Thoracic aorta (tissue), 2 donors: ENCODE measurements at places on chromosomes 4 and X.

GRCh38 chrX:37075892-37076595 is 67.9 kb downstream of the FAM47C start:
- no peak overlapping the region for H3K27ac ChIP-seq
- DNase-seq, result no peak
- H3K4me3 ChIP-seq, result no peak overlapping the region
- no peaks in the 10 kb centered on the region for H3K4me1 ChIP-seq
- no peaks in the 10 kb centered on the region for H3K36me3 ChIP-seq

DNA sequence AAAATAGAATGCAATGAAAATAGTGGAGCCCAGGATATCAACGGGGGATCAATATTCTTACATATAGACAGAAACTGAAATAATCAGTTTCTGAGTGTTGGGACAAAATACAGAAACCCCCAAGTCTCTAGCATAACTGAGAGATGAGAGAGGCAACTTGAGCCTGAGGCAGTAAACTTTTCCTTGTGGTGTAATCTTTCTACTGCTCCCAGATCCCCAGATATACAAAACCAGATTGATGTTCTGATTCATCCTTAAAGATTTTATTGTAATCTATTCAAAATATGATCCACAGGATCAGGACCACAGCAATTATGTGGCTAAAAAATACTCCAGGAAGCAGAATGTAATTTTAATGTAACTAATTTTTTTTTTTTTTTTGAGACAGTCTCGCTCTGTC is 2282.6 kb downstream of the ARAP2 start:
- no peak overlapping the region for H3K27ac ChIP-seq
- no peak overlapping the region for H3K4me3 ChIP-seq
- DNase-seq, result no peak
- no peaks in the 10 kb centered on the region for H3K4me1 ChIP-seq
- H3K36me3 ChIP-seq, result no peaks in the 10 kb centered on the region

GRCh38 chrX:153765138-153766079 is 1.4 kb downstream of the PLXNB3 start:
- H3K36me3 ChIP-seq, result no peaks in the 10 kb centered on the region
- peak overlapping the region; percentile 38 for H3K27ac ChIP-seq
- peaks cover 8% of the 10 kb centered on the region for H3K4me1 ChIP-seq
- H3K27me3 ChIP-seq, result no peaks in the 10 kb centered on the region

GRCh38 chrX:21374163-21374993 is at the start of gene CNKSR2:
Gene CNKSR2 (plus strand): TSS chrX:21374418. CDS start chrX:21374898, 480 bp downstream.
- no peaks in the 10 kb centered on the region for H3K4me1 ChIP-seq
- no peaks in the 10 kb centered on the region for H3K27me3 ChIP-seq
- no peaks in the 10 kb centered on the region for H3K36me3 ChIP-seq
- no peak for DNase-seq
- H3K4me3 ChIP-seq, result peak within 1 kb of the TSS; percentile 74

DNA sequence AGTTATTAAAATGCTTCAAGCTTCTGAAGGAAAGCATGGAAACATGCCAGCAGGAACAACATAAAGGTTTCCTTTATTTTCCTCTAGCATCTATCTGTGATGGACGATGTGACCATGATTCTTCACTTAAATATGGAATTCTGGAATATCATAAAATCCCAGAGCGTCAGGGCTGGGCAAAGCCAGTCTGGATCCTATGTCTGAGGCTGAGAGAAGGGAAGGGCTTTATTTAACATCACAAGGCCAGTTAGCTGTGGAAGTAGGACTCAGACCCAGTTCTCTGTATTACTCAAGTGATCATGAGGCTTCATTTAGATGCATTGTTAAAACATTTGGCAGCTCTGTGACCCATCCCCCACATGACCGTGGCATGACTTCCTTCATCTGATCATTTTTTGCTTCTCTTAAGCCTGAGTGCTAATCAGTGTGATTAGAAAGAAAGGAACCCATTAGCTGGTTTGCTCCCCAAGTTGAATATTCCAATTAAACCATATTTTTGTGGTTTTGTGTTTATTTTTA is 40.9 kb upstream of the EOLA2 start:
- no peaks in the 10 kb centered on the region for H3K27me3 ChIP-seq
- DNase-seq, result no peak
- no peak overlapping the region for H3K4me3 ChIP-seq
- no peaks in the 10 kb centered on the region for H3K4me1 ChIP-seq

GRCh38 chrX:145773006-145773405 is 44.6 kb upstream of the SLITRK2 start:
- no peaks in the 10 kb centered on the region for H3K36me3 ChIP-seq
- no peak for DNase-seq
- H3K4me1 ChIP-seq, result no peaks in the 10 kb centered on the region
- no peak overlapping the region for H3K27ac ChIP-seq

- no peaks in the 10 kb centered on the region for H3K4me1 ChIP-seq
- H3K27me3 ChIP-seq, result no peaks in the 10 kb centered on the region
- H3K36me3 ChIP-seq, result no peaks in the 10 kb centered on the region
- no peak overlapping the region for H3K27ac ChIP-seq
- no peak overlapping the region for H3K4me3 ChIP-seq
- no peak for DNase-seq
These were observed 14.9 kb downstream of the ABCG2 start for GRCh38 chr4:88143504-88143903.

DNA sequence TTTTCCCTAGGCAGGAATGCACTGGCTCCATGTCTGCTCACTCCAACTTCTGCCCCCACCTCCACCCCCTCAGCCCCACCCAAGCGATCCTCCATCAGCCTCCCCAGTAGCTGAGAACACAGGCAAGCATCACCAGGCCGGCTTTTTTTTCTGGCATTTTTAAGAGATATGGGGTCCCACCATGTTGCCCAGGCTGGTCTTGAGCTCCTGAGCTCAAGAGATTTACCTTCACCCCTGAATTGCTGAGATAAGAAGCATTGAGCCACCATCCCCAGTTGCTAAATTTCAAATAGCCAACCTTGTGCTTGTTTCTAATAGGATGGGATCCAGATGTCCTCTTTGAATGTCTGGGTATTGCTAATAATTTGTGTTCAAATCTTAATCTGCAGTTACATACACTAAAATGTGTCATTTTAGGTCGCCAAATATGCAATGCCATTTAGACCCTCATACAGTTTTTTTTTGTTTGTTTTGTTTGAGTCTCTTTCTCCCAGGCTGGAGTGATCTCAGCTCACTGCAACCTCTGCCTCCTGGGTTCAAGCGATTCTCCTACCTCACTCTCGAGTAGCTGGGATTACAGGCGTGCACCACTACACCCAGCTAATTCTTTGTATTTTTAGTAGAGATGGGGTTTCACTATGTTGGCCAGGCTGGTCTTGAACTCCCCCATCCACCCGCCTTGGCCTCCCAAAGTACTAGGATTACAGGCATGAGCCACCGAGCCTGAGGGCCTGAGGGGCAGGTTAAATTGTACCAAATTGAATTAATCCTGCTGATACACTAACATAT is 8.8 kb downstream of the LARP7 start:
- no peak overlapping the region for H3K27ac ChIP-seq
- H3K27me3 ChIP-seq, result no peaks in the 10 kb centered on the region
- peaks cover 34% of the 10 kb centered on the region for H3K36me3 ChIP-seq
- no peak overlapping the region for H3K4me3 ChIP-seq

- no peaks in the 10 kb centered on the region for H3K27me3 ChIP-seq
- no peaks in the 10 kb centered on the region for H3K36me3 ChIP-seq
- H3K27ac ChIP-seq, result no peak overlapping the region
- DNase-seq, result no peak
- H3K4me1 ChIP-seq, result no peaks in the 10 kb centered on the region
These were observed 85.9 kb downstream of the ARSJ start for GRCh38 chr4:113893546-113893945.

DNA sequence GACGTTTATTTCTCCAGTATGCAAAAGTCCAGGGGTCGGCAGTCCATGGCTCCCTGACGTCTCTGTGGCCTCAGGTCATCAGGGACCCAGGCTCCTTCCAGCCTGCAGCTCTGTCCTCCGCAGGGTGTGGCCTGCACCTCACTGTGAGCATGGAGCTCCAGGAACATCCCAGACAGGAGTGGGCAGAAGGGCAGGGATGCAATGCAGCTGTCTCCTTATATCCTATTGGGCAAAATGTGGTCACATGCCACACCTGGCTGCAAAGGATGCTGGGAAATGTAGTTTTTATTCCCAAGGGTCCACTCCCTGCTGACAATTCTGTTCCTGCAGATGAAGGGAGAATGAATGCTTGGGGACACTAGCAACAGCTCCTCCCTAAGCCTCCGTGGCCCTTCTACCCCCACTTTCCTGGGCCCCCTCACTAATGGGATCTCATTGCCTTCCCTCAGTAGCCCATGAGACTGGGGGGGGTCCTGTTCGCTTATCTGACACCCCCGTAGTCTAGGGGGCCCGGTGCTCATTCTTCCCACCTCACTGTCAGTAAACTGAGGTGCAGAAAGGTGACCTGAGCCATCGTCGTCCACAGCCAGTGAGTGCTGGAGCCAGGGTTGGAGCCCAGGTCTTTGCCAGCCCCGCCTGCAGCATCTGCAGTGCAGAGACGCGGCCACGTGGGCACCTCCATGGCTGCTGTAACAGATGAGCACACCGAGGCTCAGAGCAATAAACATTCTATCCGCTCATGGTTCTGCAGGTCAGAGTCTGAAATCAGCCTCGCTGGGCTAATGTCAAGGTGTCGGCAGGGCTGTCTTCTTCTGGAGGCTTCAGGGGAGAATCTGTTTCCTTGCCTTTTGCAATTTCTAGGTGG is 5.9 kb upstream of the GRPEL1 start:
- H3K4me3 ChIP-seq, result no peak overlapping the region
- H3K27ac ChIP-seq, result no peak overlapping the region
- H3K27me3 ChIP-seq, result no peaks in the 10 kb centered on the region
- no peaks in the 10 kb centered on the region for H3K36me3 ChIP-seq

DNA sequence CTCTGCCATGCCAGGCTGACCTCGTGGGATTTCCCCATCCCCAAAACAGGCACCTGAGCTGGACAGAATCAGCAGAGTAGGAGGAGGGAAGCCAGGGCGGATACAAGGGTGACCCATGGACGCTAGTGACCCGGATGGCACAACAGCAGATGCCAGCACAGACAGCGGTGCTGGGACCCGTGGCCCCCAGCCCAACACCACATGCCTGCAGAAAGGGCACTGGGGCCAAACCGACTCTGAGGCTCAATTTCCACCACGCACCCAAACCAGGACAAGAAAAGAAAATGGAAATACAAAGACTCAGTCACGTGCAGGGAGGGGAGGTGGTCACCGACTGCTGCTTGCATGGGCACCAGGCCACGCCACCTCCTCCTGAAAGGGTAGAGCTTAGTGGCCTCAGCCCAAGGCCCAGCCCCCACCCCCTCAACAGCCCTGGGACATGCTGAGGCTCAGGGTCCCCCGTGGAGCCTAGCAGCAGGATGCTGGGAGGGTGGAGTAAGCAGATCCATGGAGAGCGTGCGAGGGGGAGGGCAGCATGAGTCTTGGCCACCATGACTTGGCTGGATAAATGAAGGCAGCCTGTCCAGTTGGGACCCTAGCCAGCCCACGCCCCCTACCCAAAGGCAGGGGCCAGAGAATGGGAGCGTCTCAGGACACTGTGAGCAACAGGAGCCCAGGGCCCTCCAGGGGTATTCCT is 47.7 kb downstream of the C4orf50 start:
- H3K4me1 ChIP-seq, result no peaks in the 10 kb centered on the region
- no peaks in the 10 kb centered on the region for H3K27me3 ChIP-seq
- H3K4me3 ChIP-seq, result no peak overlapping the region
- DNase-seq, result no peak
- H3K36me3 ChIP-seq, result no peaks in the 10 kb centered on the region

DNA sequence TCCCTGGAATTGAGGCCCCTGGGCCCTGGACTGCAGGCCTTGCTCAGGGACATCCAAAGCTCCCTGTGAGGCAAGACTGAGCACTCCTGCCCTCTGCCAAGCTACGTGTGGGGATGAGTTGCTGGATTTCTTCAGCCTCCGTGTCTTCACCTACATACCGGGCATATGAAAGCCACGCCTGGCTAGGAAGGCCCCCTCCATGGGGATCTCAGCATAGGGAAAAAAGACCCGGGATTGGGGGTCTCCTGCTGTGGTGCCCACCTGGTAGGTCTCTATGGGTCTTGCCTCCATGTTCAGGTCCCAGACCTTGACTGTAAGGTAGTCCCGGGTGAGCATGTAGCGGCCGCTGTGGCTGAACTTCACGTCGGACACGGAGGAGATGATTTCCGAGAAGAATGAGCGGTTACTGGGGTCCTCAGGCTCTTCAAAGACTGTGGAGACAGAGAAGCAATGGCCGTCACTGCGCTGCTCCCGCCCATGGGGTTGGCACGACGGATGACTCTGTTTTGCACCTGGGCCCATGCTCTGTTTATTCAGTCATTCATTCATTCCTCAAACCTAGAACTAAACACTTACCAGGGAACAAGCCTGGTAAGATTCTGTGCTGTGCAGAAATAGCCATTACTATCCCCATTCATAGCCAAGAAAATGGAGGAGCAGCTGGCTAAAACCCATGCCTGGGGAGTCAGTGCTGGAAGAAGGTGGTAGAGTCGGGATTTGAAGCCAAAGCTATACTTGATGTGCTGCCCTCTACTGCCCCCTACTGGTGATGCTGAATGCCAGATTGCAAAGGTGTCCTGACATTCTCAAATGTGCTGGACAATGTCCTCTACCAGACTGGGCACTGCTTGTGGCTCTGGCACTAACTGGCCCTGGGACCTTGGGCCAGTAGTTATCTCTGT is 63.9 kb downstream of the WFS1 start:
- DNase-seq, result no peak
- H3K4me1 ChIP-seq, result no peaks in the 10 kb centered on the region
- no peaks in the 10 kb centered on the region for H3K36me3 ChIP-seq
- H3K27me3 ChIP-seq, result no peaks in the 10 kb centered on the region
- H3K27ac ChIP-seq, result no peak overlapping the region

DNA sequence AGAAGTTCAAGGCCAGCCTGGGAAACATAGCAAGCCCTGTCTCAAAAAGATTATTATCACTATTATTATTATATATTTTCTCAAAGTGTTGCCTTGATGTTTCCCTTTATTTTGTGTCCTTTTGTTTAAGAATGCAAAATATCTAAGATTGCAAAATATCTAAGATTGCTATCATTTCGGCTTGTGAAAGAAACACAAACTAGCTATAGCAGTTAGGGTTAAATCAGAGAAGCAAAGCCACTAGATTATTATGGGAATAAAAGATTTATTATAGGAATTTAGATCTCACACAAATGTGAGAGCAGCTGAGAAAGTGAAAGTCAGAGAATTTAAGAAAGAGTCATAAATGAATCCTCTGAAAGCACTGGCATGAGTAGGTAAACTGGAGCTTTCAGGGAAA is 18.0 kb upstream of the TMEM184C start:
- no peaks in the 10 kb centered on the region for H3K27me3 ChIP-seq
- no peak for DNase-seq
- H3K4me3 ChIP-seq, result no peak overlapping the region
- H3K27ac ChIP-seq, result no peak overlapping the region
- H3K36me3 ChIP-seq, result no peaks in the 10 kb centered on the region
- H3K4me1 ChIP-seq, result peaks cover 2% of the 10 kb centered on the region

DNA sequence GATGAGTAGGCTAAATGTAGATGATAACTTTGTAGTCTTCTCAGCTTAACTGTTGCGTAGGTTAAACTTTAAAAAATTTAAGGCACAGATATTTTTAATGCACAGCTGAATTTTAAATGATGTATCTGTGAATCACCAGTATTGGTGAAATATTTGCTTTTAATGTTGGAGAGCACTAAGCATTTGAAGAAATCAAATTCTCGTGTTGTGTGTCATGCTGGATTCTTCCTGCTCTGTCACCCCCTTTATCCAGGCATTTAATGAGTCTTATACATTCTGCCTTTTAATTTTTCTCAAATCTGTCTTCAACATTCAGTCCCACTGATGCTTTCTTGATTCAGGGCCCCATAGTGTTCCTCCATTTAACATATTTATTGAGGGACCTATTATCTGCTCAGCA is 76.7 kb downstream of the SLC4A4 start:
- H3K4me3 ChIP-seq, result no peak overlapping the region
- H3K4me1 ChIP-seq, result no peaks in the 10 kb centered on the region
- H3K36me3 ChIP-seq, result no peaks in the 10 kb centered on the region
- H3K27ac ChIP-seq, result no peak overlapping the region
- no peaks in the 10 kb centered on the region for H3K27me3 ChIP-seq
